ENCODE measurements at places on chromosomes 5 and 9.

DNA sequence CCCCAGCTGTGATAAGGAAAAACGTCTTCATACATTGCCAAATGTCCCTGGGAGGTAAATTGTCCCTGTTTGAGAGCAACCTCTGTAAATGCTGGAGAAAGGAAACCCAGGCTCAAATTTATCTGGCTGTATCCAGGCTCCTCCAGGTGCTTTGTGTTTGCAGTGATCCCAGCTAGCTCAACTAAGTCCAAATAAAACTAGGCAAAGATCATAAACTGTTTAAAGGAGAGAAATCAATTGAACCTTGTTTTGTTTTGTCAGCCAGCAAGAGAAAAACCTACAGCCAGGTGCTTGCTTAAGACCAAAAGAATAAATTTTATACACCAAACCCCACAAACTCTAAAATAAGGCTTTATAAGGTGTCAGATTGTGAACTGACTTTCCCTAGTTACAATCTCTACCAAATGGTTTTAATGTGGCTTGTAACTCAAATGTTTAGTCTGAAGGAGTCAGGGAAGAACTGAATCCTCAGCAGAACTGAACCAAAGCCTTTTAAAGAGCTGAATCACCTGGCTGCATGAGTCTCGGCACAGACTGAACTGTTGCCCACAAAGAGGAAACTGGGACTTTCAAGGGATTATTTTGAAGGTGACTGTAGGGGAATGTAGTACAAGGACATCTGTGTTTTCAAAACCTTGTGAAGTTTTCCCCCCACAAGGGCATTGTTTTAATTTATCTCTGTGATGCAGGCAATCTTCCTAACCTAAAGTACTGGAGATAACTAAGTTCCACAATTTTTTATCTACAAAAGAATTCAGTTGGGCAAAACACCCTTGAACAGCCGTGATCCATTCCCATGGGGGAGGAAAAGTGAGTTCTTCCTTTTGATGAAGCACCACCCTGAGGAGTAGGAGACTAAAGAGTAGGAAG is 201.7 kb upstream of the TARS1 start:
- DNase-seq = no peak

- DNase-seq = peak; percentile 86
Observed at GRCh38 chr5:97534166-97534565, 351.1 kb upstream of the RIOK2 start.

GRCh38 chr9:95116002-95116807 is 201.3 kb downstream of the FANCC start:
- DNase-seq = no peak

DNA sequence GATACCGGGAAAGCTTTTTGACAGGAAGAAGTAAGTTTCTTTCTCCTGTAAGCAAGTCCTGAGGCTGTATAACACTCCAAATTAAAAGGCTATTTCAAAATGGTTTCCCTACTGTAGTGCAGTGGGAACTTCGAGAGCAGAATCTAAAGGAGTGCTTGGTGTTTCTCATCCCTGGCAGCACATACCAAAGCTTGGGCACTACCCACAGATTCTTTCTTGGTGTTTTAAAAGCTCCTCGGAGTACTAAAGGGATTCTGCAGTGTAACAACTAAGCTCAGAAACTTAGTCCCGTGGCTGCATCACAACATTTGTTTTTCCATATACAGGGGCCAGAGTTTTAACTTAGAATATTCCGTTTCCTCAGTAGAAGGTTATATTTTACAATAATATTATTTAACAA is 5.6 kb upstream of the APC start:
- no peak for DNase-seq

- DNase-seq = no peak
Observed at GRCh38 chr5:82313016-82313415, 34.9 kb upstream of the RPS23 start.

DNA sequence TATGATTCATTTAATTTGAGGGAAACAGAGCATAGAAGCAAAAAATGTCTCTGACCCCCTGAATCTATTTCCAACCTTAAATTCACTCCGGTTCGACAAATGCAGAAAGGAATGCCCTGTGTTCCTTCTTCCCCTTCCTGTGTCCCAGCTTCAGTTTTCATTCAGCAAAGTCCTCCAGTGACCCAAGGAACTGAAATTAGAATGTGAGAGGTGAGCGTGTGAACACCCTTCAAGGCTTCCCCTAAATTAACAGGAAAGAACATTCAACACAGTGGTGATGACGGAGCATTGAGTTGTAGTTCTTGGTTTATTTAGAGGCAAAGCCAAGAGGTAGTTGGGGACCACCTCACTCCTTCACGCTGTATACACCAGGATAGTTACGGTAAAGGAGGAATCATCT is 97.6 kb upstream of the CTSL start:
- no peak for DNase-seq

DNA sequence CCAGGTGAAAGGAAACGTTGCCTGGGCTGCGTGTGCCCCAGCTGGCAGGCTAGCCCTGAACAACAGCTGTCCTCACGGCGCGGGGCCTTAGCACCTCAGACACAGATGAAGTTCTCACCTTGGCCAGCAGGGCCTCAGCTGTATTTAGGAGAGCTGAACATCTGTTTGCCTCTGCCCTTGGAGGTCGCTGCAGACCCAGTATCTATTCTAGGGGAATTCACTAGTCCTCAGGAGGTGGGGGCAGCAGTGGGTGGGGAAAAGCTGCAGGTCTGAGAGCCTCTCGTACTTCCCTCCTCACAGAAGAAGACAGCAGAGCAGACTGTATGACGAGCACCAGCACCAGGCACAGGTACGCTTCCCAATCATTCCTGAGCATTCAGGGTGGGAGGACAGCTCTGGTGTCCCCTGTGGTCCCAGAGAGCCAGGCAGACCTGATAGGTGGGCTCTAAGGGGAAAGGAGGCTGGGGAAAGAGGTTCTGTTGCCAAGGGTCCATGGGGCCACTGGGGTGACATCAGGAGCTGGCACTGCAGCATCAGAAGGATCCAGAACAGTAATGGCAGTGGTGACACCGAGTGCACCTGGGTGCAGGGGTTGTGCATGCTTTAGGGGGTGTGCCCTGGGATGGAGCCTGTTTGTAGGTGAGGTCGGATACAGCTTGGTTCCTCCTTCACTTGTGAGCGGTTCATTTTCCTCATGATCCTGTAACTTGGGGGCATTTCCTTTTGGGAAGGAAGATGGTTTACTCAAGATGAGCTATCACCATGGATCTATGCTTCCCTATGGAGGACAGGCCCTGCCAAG is 13.8 kb downstream of the CD74 start:
- DNase-seq = no peak

DNA sequence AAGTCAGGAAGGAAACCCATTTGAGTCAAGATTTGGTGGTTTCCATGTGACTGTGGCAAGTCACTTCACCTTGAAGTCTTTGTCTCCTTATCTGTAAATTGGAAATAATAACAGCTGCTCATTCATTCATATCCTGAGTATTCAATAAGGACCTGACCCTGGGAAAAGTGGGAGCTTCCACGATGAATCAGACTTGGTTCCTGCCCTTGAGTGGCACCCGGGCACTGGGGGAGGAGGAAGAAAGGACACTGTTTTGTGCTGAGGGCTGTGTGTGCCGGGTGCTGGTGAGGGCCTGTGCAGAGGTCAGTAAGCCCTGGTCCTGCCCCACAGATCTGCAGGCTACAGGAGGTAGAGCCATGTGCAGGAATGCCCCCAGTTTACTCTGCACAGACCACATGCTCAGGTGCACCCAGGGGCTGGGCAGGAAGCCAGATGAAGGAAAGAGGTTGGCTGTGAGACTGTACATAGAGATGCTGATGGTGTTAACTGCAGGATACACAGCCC is 6.8 kb downstream of the NDST1 start:
- peak; percentile 51 for DNase-seq

DNA sequence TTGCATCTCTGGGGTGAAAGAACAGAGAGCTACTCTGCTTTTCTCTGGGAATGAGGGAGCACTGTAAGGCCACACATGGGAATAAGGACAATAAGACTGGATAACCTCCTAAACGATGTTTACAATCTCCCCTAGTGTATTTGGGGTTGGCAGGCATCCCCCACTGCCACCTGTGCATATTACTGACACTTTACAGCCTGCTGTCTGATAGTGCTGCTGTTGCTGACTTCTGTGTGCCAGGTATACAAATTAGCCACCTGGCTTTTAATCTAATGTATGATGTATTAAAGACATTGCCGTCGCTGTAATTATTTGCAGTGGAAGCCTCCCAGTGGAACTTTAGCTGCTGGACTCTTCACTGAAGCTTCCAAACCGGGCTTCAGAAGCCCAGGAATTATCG is 4.4 kb upstream of the SHISAL2B start:
- DNase-seq = no peak

- DNase-seq = no peak
Observed at GRCh38 chr9:71796100-71796767, 27.9 kb upstream of the CEMIP2 start.

DNA sequence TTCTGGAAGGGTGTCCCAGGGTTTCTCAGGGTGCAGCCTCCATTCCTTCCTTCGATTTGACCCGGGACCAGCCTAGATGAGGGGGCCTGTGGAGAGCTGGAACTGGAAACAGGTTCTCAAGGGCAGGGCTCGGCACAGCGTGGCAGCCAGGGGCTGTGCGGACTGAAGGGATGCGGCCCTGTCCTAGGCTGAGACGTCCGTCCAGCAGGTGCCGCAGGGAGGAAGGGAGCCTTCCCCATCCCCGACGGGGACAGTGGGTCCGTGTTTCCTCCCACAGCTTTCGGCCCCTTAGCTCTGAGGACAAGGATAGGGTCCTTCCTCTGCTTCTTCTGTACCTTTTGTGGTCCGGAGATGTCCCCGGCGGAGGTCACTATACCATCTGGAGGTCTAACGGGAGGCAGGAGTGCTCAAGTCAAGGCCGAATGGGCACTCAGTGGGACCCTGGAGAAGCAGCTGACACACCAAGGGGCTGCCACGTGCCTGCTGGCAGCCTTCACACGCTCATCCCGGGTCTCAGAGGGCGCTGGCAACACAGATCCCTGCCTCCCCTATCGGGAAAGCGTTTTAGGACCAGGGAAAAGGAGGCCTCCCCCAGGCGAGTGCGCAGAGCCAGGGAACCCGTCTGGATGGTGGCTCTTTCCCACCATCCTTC is 49.9 kb downstream of the USP20 start:
- no peak for DNase-seq

DNA sequence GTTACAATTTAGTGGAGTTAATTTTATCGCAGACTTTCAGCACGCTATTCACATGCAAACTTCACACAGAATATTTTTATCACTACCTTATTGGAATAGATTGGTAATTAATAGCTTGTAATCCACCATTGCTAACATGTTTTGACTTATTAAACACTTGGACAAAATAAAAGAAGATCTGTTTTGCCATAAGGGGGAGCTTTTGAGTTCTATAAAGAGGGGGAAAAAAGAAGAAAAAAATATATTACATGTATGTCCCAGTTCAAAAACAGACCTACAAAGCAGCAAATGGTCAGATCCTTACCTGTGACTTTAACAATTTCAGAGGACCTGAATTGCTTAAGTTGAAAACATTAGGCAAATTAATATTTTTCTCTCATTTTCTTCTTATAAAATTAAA is 1.2 kb upstream of the PAPPA start:
- no peak for DNase-seq

Data from fibroblast of skin of right quadriceps (primary cell).